ENCODE measurements at places on chromosomes 5 and 9.
A peak's percentile ranks its signal among the peaks of the same experiment; 100 is the strongest.

DNA sequence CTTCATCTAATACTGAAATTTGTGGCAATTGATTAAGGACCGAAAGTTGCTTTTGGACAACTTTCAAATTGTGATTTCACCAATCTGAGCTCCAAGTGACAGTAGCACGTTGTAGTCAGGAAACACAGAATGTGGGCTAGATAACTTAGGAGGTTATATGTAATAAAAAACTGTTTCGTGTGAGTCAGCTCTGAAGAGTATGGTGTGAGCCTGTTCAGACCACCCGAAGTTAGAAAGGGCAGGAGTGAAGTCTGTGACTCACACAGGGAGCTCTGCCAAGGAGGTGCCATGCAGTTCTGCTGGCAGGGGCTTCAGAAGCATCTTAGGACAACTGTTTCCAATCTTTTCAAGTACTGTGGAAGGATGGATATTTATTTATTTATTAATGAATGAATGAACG, 16.4 kb upstream of the ZBTB34 start:
- DNase-seq = peak; percentile 61

- no peak for DNase-seq
Measured at GRCh38 chr9:131691969-131692611, 47.8 kb downstream of the RAPGEF1 start.

DNA sequence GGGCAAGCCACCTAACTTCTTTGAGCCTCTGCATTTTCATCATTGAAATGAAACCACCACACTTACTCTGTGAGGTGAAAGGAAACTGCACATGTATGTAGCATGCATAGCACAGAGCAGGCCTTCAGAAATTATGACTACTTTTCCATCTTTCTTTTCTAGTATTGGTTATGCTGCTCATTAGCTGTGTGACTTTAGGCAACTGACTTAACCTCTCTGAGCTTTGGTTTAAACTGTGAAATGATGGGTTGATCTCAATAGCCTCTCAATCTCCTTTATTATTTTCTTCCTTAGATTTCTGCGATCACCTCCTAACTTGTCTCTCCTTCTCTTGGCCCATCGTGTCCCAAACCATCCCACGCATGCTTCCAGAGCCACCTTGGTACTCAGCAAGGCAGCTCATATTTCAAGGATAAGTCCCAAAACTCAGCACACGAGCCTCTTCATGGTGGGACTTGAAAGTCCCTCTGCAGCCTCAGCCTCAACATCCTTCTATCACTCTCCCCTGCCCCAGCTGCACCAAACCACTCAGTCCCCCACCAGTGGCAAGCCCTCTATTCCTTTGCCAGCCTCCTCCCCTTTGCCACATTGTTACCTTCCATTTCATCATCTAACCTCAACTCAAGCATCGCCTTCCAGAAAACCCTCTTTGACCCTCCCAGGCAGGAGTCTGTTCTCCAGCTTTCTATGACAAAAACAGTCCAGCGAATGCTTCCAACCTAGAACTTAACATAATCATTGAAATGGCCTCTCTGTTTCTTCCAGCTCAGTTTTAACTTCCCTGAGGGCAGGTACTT, 60.3 kb upstream of the DNAH5 start:
- peak; percentile 27 for DNase-seq

DNA sequence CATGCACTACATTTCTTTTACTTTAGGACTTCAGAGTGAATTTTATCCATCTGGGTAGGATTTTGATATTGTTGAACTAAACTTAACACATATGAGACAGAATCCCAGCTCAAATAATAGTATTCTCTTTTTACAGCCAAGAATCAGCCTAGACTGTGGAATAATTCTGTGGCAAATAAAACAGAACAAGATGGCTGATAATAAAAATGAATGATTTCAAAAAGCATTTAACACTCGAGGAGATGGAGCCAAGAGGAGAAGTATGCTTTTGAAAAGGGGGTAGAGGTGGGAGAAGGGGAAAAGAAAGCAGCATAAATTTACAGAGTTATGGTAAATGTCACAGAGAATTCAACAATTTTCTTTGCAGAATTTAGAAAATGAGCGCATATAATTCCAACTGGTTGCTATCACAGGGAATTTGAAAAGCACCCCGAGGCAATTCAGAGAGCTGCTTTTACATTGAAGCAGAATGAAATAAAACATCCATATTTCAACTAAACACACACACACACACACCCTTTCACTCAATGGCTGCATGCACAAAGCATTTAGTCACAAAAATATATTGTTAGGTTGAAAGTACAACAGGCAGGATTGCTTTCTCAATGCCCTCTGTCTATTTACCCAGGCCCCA, 60.2 kb upstream of the DMAC1 start:
- DNase-seq = no peak

DNA sequence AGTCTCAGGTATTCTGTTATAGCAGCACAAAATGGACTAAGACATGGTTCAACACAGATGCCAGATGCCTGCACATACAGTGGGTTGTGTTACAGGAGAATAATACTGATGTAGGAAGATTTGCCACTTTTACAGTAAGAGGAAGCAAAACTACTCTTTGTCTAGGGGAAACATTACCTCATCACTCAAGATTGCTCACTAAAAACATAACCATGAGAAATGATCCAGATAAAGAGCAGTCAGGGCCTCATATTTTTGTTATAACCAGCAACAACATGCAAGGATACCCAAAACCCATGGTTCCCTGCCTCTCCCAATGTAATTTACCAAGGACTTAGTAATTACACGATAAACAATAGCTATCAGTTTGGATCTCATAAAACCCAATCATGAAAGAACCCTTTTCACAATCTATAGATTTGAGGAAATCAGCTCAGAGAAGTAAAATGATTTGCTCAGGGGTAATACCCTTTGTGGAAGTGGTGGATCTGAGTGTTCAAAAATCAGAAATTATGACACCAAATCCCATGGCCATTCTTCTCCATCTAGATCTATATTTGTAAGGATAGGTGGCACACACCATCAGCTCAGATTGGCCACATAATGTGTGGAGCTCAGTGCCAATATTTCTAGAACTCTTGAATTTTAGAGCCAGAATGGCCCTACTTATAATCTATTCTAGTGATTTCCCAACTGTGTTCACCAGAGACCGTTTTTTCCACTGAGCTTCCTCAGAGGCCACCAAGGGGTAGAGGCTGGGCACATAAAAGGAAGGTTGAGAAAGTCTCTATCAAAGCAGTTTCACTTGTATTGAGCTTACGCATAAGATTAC, 27.8 kb downstream of the DPYSL3 start:
- DNase-seq = peak; percentile 44
